ENCODE measurements at places on chromosomes 2 and 18.
A peak's percentile ranks its signal among the peaks of the same experiment; 100 is the strongest.

GRCh38 chr2:222907790-222908441 lies 47.1 kb downstream of the ACSL3 start:
- no peaks in the 10 kb centered on the region for H3K27me3 ChIP-seq
- peaks cover 86% of the 10 kb centered on the region for H3K36me3 ChIP-seq
- H3K4me3 ChIP-seq, result no peak overlapping the region

DNA sequence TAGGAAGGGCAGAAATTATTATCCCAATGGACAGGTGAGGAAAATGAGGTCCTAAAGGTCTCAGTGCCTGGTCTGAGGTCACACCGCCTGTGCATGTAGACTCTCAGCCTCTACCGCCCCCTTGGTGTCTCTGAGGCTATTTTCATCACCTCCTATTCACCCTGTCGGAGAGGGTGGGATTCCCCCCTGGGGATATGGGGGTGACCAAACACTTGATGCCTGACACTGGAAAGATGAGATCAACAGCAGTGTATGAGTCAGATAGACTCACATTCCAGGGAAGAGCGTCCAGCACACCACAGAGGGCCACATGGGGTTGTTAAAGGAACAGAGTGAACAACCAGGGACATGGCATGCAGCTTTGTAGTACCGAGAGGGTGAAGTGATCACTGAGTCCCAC lies 199.7 kb downstream of the SMAD2 start:
- no peak for DNase-seq
- H3K27ac ChIP-seq, result no peak overlapping the region
- no peaks in the 10 kb centered on the region for H3K36me3 ChIP-seq
- H3K27me3 ChIP-seq, result peaks cover 23% of the 10 kb centered on the region
- H3K4me3 ChIP-seq, result no peak overlapping the region

- H3K27me3 ChIP-seq, result no peaks in the 10 kb centered on the region
- no peak overlapping the region for H3K4me3 ChIP-seq
- H3K36me3 ChIP-seq, result peaks cover 13% of the 10 kb centered on the region
- no peak overlapping the region for H3K27ac ChIP-seq
- peak; percentile 43 for DNase-seq
Observed at GRCh38 chr2:151796774-151797173, 31.4 kb downstream of the ARL5A start.

DNA sequence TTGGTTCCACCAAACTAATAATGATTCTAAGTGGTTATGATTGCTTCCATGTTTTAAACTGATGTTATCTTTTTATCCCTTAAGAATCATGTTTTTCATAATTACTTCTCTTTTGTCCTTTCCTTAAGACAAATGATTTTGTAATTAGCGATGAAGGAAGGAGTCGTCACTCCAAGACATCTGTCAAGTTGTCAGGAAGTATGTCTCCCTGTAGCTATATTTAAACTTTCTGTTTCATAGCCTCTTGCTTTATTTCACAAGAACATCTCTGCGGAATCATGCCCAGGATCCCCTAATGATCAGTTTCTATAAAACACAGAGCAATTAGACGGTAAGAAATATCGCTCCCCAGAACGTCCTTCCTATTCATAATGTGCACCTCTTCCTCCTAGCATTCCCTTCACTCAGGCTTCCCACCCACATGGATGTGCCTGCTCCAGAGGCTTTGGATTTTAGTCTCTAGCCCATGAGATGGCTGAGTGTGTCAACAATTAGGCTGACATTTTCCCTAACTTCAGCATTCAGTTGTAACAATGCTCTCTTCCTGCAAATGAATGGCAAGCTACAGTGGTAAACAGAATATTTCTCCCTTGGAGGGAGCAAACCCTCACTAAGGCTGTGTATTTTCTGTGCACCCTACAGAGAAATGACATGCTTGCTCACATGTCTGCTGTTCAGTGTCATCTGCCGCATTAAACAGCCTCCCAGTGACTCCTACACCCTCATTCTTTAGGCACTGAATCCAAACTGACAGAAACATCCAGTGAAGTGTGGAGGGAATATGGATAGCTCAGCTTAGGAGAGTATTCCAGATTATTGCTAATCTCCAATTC lies 879.6 kb upstream of the CELF4 start:
- DNase-seq, result no peak
- H3K4me3 ChIP-seq, result no peak overlapping the region
- no peaks in the 10 kb centered on the region for H3K4me1 ChIP-seq
- no peaks in the 10 kb centered on the region for H3K36me3 ChIP-seq
- no peaks in the 10 kb centered on the region for H3K27me3 ChIP-seq

GRCh38 chr2:226728996-226729395 lies 70.6 kb downstream of the IRS1 start:
- H3K4me1 ChIP-seq, result peaks cover 64% of the 10 kb centered on the region
- no peaks in the 10 kb centered on the region for H3K27me3 ChIP-seq
- H3K36me3 ChIP-seq, result no peaks in the 10 kb centered on the region
- H3K27ac ChIP-seq, result no peak overlapping the region

DNA sequence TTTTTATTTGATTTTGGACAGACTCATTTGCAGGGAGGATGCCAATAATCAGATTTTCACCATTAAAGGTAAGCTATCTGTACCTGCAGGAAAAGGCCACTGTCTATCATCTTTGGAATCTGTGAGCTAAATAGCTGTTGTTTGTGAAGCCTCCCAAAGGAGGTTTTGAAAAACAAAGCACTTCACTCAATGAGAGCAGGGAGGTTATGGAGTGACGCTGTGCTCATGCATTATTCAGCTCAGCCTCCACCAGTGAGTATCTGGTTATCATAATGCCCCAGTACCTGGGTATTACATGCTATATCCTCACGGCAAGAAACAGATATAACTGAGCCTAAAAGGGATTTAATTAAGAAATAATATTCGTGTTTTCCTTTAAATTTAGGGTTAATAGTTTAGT lies 189.6 kb upstream of the PIK3C3 start:
- no peak overlapping the region for H3K4me3 ChIP-seq
- DNase-seq, result no peak
- no peak overlapping the region for H3K27ac ChIP-seq
- H3K36me3 ChIP-seq, result no peaks in the 10 kb centered on the region
- H3K27me3 ChIP-seq, result no peaks in the 10 kb centered on the region

DNA sequence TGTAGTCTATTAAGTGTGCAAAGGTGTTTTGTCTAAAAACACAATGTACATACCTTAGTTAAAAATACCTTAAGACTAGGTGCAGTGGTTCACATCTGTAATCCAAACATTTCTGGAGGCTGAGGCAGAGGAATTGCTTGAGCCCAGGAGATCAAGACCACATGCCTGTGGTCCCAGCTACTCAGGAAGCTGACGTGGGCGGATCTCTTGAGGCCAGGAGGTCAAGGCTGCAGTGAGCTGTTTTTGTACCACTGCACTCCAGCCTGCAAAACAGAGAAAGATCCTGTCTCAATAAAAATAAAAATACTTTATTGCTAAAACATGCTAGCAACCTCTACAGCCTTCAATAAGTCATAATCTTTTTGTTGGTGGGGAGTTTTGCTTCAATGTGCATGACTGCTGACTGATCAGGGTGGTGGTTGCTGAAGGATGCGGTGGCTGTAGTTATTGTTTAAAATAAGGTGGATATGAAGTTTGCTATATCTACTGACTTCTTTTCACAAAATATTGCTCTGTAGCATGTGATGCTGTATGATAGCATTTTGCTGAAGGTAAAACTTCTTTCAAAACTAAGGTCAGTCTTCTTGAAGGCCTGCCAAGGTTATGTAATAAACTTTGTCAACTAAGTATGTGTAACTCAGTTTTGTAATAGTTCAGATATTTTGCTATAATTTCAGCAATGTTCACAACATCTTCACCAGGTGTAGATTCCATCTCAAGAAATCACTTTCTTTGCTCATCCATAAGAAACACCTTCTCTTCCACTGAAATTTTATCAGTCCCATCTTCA lies 1238.0 kb upstream of the NRXN1 start:
- no peak for DNase-seq
- H3K4me1 ChIP-seq, result no peaks in the 10 kb centered on the region
- H3K27ac ChIP-seq, result no peak overlapping the region
- H3K27me3 ChIP-seq, result no peaks in the 10 kb centered on the region

DNA sequence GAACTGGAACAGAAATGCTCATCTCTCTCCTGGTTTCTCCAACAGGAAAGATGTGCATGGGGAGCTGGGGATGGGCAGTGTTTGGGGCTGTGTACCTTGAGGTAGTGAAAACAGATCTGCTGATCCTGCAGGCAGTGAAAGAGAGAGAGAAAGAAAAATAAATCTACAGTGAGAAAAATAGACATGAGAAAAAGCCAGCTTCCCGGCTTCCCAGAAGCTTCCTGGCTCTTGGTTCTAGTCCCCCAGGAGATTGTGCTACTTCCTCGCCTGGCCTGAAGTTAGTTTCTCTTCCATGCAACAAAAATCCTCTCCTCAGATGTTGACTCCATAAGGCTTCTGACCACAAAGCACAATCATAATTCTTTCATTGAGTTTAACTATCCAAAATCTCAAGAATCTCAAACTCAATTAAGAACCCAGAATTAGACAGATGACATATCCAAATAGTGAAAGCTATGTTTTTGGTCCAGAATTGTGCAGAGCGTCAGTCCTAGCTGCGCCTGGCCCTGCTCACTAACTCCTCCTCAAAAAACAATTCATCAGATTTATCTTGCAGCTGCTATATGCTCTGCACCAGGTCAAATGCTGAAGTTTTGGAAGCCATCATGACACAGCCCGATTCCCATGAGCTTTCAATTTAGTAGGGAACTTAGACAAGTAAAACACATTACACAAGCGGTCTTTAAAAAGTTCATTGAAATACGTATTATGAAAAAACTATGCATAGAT lies 20.1 kb upstream of the NAB1 start:
- DNase-seq, result no peak
- H3K36me3 ChIP-seq, result no peaks in the 10 kb centered on the region
- no peak overlapping the region for H3K27ac ChIP-seq
- no peak overlapping the region for H3K4me3 ChIP-seq

DNA sequence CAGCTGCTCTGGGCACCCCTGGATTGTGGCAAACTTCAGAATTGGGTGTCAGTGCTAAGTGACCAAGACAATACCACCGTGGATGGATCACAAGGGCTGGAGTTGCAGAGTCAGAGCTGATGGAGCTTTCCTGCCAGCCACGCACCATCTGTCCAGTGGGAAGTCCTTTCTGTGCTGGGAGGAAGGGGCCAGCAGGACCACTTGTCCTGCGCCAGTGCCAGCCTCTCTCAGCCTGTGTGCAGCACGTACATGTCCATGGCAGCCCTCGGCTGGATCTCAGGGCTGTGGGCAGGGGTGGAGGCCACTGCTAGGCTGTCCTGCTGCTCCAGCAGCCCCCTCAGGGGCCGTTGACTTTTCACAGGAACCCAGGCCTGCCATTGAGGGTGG lies 33.3 kb downstream of the RAB31 start:
- peak overlapping the region; percentile 57 for H3K4me3 ChIP-seq
- H3K36me3 ChIP-seq, result no peaks in the 10 kb centered on the region
- no peak overlapping the region for H3K27ac ChIP-seq
- peaks cover 38% of the 10 kb centered on the region for H3K4me1 ChIP-seq
- DNase-seq, result no peak

- H3K4me1 ChIP-seq, result peaks cover 29% of the 10 kb centered on the region
- H3K27me3 ChIP-seq, result no peaks in the 10 kb centered on the region
- H3K36me3 ChIP-seq, result no peaks in the 10 kb centered on the region
- H3K27ac ChIP-seq, result no peak overlapping the region
- peak; percentile 60 for DNase-seq
Observed at GRCh38 chr2:6957031-6957714, 40.0 kb downstream of the RNF144A start.

GRCh38 chr2:238523158-238524110 lies 96.7 kb downstream of the ASB1 start:
- no peak overlapping the region for H3K27ac ChIP-seq
- no peaks in the 10 kb centered on the region for H3K27me3 ChIP-seq
- H3K4me3 ChIP-seq, result peak overlapping the region; percentile 25
- H3K4me1 ChIP-seq, result peaks cover 29% of the 10 kb centered on the region
- peak; percentile 93 for DNase-seq

GRCh38 chr2:229686122-229686919 lies 28.0 kb downstream of the DNER start:
- H3K4me1 ChIP-seq, result no peaks in the 10 kb centered on the region
- no peaks in the 10 kb centered on the region for H3K27me3 ChIP-seq
- no peaks in the 10 kb centered on the region for H3K36me3 ChIP-seq
- no peak overlapping the region for H3K27ac ChIP-seq
- H3K4me3 ChIP-seq, result no peak overlapping the region

DNA sequence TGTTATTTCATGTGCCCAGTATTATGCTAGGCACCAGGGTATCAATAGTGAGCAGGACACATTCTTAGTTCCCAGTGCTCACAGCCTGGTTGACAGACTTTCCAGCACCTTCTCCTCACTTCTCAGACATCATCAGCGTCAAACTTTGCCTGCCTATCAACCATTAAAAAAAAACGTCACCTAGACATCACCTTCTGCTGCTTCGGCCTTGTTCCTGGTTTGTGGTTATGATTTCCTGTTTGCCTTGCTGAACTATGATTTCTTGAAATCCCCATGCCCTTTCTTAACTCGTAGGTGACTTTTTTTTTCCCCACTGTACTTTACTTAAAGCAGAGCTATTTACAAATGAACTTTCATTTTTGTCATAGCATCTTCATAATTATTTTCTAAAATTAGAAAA lies 60.4 kb upstream of the NABP1 start:
- H3K4me3 ChIP-seq, result no peak overlapping the region
- no peaks in the 10 kb centered on the region for H3K36me3 ChIP-seq
- H3K27ac ChIP-seq, result no peak overlapping the region
- no peaks in the 10 kb centered on the region for H3K4me1 ChIP-seq

- no peaks in the 10 kb centered on the region for H3K4me1 ChIP-seq
- H3K27me3 ChIP-seq, result peaks cover 25% of the 10 kb centered on the region
- H3K27ac ChIP-seq, result no peak overlapping the region
- DNase-seq, result no peak
- no peaks in the 10 kb centered on the region for H3K36me3 ChIP-seq
- H3K4me3 ChIP-seq, result no peak overlapping the region
Observed at GRCh38 chr18:59665057-59666006, 31.9 kb downstream of the CCBE1 start.

- peaks cover 3% of the 10 kb centered on the region for H3K27me3 ChIP-seq
- no peak overlapping the region for H3K27ac ChIP-seq
- no peaks in the 10 kb centered on the region for H3K4me1 ChIP-seq
- H3K36me3 ChIP-seq, result no peaks in the 10 kb centered on the region
- no peak overlapping the region for H3K4me3 ChIP-seq
Observed at GRCh38 chr18:3340682-3341097, 78.8 kb downstream of the MYL12B start.

- H3K4me3 ChIP-seq, result no peak overlapping the region
- H3K27me3 ChIP-seq, result no peaks in the 10 kb centered on the region
- H3K4me1 ChIP-seq, result peaks cover 26% of the 10 kb centered on the region
- no peak overlapping the region for H3K27ac ChIP-seq
- no peaks in the 10 kb centered on the region for H3K36me3 ChIP-seq
Observed at GRCh38 chr2:70510313-70510712, 43.3 kb downstream of the TGFA start.

GRCh38 chr2:197058777-197059300 lies 132.3 kb upstream of the PGAP1 start:
- no peak overlapping the region for H3K27ac ChIP-seq
- DNase-seq, result no peak
- H3K4me3 ChIP-seq, result no peak overlapping the region

GRCh38 chr2:133167990-133168389 lies 400.3 kb downstream of the NCKAP5 start:
- H3K4me1 ChIP-seq, result no peaks in the 10 kb centered on the region
- H3K36me3 ChIP-seq, result no peaks in the 10 kb centered on the region
- no peak overlapping the region for H3K4me3 ChIP-seq
- no peak for DNase-seq
- no peak overlapping the region for H3K27ac ChIP-seq

GRCh38 chr2:174750923-174751441 lies 13.3 kb downstream of the CHRNA1 start:
- H3K27ac ChIP-seq, result no peak overlapping the region
- peaks cover 35% of the 10 kb centered on the region for H3K27me3 ChIP-seq
- no peak overlapping the region for H3K4me3 ChIP-seq

GRCh38 chr2:211132573-211132972 lies 576.2 kb downstream of the CPS1 start:
- H3K4me1 ChIP-seq, result no peaks in the 10 kb centered on the region
- no peaks in the 10 kb centered on the region for H3K27me3 ChIP-seq
- H3K27ac ChIP-seq, result no peak overlapping the region
- DNase-seq, result no peak
- no peak overlapping the region for H3K4me3 ChIP-seq

All from HepG2 (cell line).